ENCODE measurements at places on chromosomes 6 and 20.

DNA sequence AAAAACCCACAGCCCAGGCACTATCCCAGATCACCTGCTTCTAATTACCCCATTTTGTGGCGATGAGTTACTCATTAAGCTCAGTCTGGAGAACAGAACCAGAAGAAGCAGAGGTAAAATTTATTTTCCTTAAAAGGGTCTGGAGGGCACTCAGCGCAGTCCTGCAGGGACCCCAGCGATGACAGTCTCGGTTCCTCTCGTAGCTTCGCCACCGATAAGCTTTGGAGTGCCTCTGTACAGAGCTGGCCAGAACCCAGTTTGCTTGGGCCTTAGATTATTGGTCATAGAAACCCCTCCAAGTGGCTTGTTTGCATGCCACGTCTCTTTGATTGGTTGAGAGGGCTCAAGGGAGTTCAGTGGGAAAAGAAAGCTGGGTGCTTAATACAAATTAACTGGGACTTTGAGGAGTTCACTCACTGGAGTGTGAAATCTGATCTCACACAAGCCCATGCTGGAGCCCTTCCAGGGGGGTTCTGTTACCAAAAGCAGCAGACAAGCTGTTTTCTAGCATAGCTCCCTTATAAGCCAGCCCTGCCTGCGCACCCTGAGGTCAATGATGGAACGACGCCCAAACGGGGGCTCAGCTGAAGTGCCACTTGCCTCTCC is 158.5 kb upstream of the ARID1B start:
- DNase-seq, result no peak

GRCh38 chr6:112366695-112367553 is 19.8 kb downstream of the RFPL4B start:
- DNase-seq, result no peak

DNA sequence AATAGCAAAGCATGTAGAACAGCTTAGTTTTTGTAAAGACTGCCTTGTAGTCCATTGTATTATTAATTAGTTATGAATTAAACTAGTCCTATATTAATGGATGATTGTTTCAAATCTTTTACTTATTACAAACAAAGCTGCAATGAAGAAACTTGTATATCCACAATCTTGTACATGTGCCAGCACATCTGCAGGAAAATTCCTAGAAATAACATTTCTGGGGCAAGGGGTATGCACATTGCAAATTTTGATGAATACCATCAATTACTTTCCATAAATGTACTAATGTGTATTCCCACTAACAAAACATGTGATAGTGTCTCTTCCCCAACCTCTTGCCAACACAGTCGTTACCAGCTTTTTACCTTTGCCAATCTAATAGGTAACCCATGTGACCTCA is 73.6 kb upstream of the AKAP12 start:
- DNase-seq, result no peak

DNA sequence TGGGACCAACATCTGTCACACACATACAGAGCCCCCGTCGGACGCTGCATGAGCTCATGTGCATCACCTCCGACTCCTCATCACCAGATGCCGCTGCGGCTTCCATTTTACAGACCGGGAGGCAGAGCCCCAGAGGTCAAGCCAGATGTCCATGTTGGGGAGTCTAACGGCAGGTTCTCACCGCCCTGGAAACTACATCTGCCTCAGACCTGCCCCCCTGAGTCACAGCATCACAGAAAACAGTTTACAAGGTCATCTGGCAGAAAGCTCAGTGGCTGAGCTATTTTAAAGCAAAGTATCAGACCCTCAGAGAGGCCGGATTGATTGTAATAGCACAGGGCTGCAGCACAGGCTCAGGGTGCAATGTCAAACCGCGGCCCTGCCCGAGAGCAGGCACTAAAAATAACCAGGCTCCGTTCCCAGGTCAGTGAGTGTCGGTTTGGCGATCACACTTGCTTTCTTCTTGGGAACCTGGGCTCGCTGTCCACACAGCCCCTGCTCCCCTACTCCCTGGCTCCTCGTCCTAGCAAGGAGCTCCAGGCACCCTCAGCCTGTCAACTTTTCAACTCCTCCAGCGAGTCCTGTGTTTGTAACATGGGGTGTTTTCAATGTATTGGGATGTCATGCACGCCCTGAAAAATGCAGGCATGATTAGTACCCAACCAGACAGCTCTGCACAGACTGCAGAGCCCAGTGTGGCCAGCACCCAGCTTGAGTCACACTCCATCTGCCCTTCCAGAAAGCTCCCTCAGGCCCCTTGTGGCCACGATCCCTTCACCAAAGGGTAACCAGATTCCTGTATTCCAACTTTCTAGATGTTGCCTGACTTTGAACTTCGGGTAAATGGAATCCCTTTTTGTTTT is 264.5 kb downstream of the CDH4 start:
- no peak for DNase-seq

GRCh38 chr6:159098636-159099106 is 53.9 kb upstream of the TAGAP start:
- DNase-seq, result no peak

- DNase-seq, result no peak
These were observed 20.4 kb upstream of the LBP start for GRCh38 chr20:38325905-38326304.
